Cardiac septum (tissue), 1 donor: ENCODE measurements at places on chromosomes 1 and 21. TPM values are rescaled to one million over a fixed set of nuclear protein-coding genes. Genes with fewer than 3 reads are reported as not detected.

TEDDM1 gene
- not detected for total RNA-seq

EFCAB14 gene
- total RNA-seq = 53.7 TPM

DNA sequence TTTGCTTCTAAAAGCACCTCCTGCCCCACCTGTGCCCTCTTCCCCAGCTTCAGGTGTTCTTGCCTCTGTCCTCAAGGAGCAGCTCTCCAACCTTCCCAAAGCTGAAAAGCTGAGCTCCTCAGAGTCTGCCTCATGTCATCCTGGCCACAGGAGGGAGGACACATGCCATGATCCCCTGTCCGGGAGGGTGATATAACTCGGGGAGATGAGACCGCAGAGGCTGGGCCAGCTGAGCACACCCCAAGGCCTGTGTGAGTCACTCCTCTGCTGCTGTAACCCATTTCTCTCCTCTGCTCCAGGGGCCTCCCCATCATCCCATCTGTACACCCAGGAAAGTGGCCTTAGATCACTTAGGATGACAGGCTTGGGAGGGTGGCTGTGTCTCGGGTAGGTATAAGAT, 49.8 kb downstream of the EPHB2 start:
- no peak for DNase-seq

DNA sequence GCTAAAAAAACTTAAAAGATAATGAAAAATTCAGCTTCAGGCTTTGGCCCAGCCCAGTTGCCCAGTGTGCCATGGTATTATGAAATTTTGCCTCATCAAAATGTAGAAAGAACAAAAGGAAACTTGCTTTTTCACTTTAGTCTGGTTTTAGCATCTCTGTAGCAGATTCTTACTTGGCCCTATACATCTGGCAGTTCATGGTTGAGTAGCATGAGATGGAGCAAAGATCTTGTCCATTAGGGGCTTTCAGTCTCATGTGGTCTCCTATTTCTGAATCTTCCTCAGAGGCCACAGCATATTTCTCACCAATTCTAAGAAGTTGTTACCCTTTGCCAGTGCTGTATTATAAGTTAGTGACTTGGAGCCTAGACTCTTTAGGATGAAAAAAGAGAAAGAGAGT, 58.5 kb downstream of the ATP2B4 start:
- no peak for DNase-seq

DNA sequence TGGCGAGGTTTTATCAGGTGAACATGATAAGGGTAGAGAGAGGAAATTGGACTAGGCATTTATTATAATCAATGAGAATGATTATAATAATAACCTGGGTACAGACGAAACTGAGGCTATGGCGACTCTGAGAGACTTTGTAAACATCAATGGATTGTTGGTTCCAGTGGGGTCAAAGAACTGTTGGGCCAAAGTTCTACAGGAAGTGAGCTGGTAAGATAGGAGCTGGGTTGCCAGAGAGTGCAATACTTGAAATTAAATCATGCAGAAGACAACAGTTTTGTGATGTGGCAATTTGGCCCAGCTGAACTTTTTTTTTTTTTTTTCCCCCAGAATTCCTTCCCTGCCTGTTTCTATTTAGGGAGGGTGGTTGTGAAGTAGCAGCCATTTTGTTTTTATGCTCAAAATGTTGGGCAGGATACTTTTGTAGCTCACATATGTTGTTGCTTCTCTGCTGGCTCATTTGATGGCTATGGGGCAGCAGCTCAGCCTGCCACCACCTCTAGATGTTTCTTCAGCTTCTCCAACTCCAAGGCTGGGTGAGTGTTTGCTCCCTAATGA, 286.5 kb upstream of the B3GALT2 start:
- DNase-seq = no peak

DNA sequence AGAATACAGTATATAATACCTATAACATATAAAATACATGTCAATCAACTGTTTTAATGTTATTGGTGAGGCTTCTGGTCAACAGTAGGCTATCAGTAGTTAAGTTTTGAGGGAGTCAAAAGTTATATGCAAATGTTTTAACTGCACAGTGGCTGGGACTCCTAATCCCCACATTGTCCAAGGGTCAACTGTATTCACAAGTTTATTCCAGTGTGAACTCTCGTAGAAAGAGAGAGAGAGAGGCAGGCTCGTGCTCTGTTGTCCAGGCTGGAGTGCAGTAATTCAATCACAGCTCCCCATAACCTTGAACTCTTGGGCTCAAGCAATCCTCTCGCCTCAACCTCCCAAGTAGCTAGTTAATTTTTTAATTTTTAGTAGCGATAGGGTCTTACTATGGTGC, 66.0 kb downstream of the NRIP1 start:
- no peak for DNase-seq

DNA sequence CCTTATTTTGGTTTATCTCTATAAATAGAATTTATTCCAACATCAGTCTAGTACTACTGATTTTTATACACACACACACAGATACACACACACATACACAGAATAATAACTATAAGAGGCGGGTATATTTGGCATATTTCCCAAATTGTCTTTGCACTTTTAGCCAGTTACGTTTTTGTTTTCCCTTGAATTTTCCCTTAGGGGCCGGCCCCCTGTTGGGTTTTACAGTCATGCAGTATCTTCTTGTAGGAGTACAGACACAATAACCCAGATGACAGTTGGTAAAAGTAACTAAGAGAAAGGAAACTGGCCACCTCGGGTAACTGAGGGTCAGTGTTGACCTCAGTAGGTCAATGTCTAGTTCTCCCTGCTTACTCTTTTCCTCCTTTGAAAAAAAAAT, 50.9 kb downstream of the DISP1 start:
- no peak for DNase-seq

DNA sequence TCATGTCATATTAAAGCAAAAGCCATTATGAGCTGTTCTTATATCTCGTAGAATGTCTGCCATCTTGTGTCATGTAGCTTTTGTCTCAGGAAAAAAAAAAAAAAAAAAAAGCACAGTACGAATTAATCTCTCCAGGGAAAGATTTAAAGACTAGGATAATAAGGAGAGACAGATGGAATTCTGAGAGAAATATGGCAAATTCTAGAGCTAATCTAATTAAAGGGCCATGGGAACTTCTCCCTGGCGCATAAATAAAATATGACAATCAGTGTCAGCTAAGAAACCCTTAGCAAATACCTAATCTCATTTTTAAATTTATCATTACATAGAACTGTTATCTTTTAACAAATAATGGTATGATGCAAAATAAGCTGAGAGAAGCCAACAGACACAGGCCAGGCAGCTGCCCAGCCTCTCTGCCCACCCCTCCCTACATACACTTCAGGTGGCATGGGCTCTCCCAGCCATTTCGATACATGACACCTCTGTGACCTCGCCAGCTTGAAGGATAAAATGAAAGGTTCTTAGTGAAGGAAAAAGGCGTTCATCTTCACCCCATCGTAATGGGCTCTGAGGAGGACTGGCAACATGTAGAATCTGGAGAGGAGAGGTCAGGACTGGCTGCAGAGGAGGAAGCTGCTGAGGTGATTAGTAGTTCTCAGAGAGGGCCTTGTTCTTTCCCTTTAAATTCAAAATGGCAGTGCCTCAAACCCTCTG, 39.8 kb downstream of the DISC1 start:
- no peak for DNase-seq

DNA sequence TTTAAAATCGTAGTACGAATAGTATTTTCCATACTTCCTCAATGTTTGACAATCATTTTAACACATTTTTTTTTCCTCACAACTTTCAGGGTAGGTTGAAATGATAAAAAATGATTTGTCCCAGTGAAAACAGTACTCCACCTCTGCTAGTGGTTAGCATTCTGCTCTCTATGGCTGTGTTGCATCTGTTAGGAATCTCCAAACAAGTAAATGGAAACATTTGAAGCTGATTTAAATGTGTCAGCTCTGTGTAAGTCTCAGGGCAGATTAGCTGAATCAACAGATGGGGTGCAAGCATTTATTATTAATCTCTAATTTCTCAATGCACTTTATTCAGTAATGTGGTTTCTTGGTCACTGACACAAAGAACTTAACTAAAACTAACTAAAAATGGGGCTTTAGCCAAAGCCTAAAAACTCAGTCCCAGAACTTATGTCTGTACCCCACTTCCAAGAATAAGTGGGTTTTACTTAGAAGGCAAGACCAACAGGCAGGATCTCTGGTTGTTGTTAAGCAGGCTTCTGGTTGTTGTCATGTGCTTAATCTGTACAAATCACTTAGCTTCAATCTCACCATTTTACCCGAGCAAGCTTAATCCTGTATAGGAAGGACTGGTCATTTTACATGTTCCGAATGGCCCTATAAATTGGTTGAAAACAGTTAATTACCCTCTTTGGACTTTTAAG, 67.8 kb downstream of the PRRX1 start:
- DNase-seq = no peak

DNA sequence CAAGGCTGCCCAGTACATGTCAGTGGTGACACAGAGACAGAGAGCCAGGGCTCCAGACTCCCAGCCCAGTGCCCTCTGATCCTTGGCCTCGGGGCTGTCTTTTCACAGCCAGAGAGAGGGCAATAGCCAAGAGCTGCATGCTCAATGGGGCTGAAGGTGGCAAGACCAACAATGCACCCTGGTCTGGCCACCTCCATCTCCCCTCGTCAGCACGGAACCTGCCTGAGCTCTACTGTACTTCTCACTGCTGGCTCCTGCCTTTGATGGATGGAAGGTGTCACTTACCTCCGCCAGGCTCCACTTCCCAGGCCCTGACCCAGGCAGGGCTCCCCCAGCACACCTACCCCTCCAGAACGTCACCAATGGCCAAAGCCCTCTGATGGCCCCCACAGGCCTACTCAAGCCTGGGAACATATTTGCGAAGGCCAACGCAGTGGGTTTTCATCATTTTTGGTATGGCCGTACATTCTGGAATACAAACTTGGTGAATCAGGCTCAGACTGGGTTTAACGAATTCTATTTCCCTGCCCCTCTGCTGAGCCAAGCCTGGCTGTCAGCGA, 88.1 kb downstream of the DMRTB1 start:
- DNase-seq = peak; percentile 55

DNA sequence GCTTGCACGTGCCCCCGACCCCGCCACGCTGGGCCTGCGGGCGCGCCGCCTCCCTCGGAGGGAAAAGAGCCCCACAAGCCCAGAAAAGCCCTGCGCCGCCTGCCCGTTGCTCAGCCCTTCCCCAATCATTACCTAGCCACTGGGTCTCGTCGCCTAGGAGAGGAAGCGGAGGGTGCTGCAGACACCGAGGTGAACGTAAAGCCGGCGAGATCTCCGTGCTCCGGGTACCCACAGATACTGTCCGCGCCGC, at the start of gene ENO1:
ENO1 (minus strand) TSS at position 239 of the 250 bp plus-strand sequence. CDS start 3,778 bp downstream, outside the sequence.
- no peak for DNase-seq

- DNase-seq = no peak
These were observed 54.6 kb upstream of the RWDD3 start for GRCh38 chr1:95179205-95179986.
